H1 (cell line): ENCODE measurements at places on chromosomes 2 and 18.

GRCh38 chr2:163662141-163662780 lies 73.5 kb downstream of the FIGN start:
- DNase-seq = no peak

DNA sequence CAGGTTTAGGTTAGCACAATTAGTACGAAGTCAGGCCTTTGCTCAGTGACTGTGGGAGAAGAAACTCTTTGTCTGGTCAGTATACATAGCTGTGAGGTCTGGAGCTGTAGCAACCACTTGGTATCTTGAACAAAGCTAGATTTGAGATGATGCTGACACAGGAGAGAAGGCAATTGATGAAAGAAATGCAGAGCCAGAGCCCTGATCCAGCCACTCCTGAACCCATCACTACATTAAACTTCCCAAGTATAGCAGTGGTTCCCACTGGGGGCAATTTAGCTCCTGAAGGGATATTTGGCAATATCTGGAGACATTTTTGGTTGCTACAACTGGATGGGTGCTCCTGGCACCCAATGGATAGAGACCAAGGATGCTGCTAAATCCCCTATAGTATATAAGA lies 143.9 kb upstream of the SPRED2 start:
- no peak for DNase-seq

- DNase-seq = no peak
Observed at GRCh38 chr2:188949046-188949818, 24.9 kb upstream of the COL3A1 start.

DNA sequence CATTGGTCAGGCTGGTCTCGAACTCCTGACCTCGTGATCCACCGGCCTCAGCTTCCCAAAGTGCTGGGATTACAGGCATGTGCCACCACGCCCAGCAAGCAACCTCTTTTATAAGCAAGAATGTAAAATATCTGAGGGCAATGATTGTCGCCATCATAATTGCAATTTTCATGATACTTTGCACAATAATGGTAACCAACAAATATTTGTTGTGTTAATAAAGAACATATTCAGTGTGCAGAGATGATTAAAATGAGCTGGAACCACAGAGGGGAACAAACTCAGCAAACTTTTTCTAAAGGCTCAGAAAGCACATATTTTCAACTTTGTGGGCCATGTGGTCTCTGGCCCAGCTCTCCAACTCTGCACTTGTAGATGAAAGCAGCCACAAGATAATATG lies 115.2 kb upstream of the SIX2 start:
- DNase-seq = no peak

- no peak for DNase-seq
Observed at GRCh38 chr18:8365528-8365927, 243.7 kb upstream of the RAB12 start.

- no peak for DNase-seq
Observed at GRCh38 chr18:75168619-75169018, 40.3 kb downstream of the PTGR3 start.

- DNase-seq = no peak
Observed at GRCh38 chr2:88563129-88563528, 64.1 kb downstream of the EIF2AK3 start.

DNA sequence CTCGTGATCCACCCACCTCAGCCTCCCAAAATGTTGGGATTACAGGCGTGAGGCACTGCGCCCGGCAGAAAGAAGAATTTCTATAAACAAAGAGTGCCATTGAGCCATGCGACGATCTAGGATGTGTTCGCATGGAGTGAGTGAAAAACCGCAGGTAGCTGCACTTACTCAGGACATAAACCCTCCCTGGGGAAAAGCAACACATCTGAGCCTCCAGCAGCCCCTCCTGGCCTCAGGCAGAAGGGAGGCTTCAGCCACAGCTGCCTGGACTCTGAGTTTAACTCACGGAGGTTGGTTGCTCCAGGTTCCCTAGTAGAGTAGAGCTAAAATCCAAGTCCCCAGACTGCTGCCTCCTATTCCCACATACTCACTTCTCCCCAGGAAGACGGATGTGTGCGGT lies 11.3 kb upstream of the STK25 start:
- DNase-seq = no peak

GRCh38 chr2:128451084-128452023 lies 132.7 kb upstream of the HS6ST1 start:
- DNase-seq = peak; percentile 37

DNA sequence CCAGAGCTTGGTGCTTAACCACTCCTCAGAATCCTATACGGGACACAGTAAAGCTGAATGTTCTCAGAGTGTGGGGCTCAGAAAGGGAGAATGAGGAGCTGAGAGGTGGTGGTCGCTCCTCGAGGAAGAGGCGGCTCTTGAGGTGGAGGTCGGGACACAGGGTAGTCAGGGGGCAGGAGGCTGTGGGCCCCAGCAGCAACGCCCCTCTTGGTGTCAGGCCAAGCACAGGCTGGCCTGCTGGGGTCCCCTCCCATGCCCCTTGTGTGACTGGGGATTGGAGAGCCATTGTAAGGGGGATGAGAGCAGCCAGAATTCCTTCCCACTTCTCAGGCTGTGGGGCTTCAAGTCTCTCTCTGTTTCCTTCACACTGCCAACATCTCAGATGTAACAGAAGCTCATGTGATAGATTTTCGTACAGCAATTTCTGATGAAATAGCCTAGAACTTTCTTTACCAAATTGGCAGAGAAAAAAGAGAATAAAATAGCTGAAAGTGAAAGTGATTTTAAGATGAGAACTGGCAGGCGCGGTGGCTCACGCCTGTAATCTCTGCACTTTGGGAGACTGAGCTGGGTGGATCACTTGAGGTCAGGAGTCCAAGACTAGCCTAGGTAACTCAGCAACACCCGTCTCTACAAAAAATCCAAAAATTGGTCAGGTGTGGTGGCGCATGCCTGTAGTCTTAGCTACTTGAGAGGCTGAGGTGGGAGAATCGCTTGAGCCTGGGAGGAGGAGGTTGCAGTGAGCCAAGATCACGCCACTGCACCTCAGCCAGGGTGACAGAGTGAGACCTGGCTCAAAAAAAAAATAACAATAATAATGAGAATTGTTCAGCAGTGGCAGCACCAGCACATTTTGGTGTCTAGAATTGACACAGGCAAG lies 61.1 kb upstream of the RPL31 start:
- DNase-seq = no peak

- no peak for DNase-seq
Observed at GRCh38 chr2:238741277-238741676, 106.6 kb upstream of the TWIST2 start.

GRCh38 chr2:65700004-65700651 lies 267.7 kb upstream of the SPRED2 start:
- DNase-seq = no peak

DNA sequence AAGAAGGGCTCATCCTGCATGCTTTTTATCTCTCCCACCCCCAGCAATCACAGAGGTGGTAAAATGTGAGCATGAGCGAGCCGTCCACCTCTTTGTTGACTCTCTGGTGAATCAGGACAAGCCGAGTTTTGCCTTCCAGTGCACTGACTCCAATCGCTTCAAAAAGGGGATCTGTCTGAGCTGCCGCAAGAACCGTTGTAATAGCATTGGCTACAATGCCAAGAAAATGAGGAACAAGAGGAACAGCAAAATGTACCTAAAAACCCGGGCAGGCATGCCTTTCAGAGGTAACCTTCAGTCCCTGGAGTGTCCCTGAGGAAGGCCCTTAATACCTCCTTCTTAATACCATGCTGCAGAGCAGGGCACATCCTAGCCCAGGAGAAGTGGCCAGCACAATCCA lies 19.5 kb downstream of the LIPG start:
- DNase-seq = no peak

DNA sequence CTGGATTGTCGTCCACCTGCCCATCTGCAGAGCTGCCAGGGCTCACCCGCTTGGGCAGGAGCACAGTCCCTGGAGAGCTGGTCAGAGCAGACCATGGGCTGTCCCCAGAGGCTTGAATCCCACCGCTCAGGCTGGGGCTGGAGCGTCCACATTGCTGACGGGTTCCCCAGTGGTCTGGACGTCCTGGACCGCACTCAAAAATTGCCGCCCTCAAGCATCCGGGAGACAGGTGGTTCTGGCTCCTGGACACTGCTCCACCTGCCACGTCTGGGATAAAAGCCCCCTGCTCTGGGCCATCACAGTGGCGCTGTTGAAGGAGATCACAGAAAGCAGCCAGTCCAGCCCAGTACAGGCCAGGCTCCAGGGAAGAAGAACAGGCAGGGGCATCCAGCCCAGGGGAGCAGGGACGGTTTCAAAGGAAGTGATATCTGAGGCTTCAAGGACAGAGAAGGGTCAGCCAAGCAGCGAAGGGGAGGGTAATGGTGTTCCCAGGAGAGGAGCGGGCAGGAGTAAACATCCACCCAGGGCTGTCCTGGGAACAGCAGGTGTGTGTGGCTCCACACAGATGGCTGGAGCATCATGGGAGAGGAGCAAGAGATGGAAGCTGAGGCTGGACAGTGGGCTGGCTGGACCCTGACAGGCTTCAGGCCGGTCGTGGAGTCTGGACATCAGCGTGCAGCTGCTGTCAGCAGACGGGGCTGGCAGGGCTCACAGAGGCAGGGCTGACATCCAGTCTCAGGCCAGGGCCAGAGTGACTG lies 21.9 kb upstream of the ID2 start:
- no peak for DNase-seq

GRCh38 chr2:86747711-86748639 lies 27.9 kb downstream of the RMND5A start:
- DNase-seq = no peak

DNA sequence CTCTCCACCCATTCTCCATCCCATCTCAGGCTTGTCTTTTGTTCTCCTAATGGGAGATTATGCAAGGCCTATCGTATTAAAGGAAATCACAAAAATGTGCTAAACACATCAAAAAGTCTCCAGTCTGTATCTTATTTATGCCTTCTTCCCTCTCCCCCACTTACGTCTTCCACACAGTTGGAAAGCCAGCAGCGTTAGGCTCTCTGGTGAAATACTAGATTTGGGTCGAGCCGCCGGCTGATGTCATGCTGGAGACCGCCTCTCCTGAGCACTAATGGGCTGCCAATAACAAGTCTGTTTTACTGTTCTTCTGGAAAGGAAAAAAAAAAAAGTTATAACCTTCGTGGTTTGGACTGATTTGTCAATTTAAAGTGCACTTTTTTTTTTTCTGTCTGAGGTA lies 182.7 kb upstream of the SIX2 start:
- no peak for DNase-seq

- no peak for DNase-seq
Observed at GRCh38 chr18:59002974-59003594, 136.6 kb upstream of the SEC11C start.

DNA sequence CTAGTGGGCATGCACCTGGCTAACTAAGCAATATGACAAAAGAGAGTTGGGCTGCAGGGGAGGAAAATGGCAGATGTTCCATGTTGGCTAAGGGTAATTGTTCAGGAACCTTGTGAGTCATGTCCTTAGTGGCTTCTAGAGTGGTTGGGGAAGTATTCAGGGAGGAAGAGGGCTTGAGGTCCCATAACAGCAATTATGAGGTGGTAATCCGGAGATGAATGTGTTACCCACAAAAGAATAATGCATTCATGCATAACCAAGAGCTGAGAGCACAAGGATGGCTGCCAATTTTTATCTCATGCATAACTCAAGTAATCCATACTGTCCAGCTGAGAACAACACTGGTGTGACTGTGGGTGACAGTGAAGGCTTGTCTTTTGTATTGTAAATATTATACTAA lies 42.9 kb downstream of the TMEFF2 start:
- no peak for DNase-seq

DNA sequence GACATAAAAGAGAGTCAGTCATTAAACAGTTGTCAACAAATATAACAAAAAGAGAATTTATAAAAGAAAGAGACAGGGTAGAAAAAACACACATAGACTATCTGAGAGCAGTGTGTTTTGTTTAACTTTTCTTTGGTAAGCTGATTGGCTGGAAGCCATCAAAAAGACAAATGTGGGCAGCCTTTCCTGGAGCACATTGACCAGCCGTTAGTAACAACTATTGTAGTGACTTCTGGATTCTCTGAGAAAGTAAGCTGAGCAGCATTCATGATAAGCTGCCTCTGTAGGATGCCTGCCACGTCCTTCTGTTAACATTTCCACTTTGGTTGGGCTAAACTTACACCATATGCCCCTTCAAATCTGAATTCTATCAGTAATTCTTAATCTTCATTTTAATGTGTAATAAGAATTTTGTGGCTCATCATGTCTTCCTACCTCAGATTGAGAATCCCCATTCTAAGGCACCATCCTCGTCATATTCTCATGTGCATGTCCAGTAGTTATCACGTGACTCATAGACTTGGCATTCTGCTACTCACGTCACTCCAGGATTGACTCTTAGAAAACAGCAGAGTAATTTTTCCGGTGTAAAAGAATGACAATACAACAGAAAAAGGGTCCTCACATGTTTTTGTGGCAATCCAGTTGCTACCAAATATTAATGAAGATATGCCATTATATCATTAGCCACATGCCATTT lies 43.4 kb upstream of the DNAJC10 start:
- no peak for DNase-seq

DNA sequence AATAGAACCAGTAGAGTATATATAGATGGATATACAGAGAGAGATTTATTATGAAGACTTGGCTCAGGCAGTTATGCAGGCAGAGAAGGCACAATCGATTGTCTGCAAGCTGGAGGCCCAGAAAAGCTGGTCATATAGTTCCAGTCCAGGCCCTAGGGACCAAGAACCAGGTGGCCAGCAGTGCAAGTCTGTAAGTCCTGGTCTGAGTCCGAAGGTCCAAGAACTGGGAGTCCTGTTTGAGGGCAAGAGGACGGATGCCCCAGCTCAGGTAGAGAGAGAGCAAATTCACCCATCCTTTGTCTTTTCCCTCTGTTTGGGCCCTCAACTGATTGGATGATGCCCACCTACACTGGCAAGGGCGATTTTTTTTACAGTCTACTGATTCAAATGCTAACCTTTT lies 164.6 kb downstream of the CAMKMT start:
- no peak for DNase-seq

DNA sequence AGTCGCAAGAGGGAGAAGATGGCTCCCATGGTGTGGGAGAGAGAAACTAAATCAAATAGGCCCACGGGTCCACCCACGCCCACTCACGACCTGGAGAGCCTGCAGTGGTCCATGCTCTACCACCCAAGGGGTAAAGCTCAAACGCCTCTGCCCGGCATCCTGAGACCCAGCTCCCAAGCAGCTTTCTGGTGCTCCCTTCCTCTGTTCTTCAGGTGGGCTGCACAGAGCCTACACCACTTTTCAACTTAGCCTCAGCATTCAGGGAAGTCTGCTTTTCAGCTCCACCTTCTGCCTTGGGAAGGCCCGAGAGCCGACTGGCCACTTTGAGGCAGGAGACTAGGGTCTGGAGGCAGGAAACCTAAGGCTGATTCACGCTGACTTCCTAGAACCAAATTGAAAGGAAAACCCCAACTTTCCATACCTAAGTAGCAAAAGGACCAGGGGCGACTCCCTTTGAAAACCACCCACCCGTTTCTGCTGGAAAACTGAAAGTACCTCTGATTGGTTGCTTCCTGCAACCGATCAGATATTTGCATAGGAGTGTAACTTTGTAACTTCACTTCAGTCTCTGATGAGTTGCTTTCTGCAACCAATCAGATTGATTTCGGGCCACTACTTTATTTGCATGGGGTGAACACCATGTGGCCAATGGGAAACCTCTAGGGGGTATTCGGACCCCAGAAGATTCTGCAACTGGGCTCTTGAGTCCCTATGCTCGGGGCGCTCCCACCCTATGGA lies 26.8 kb upstream of the SPATA3 start:
- no peak for DNase-seq

GRCh38 chr2:29821591-29821990 lies 99.8 kb downstream of the ALK start:
- no peak for DNase-seq
